ENCODE measurements at places on chromosomes 3 and 15.

DNA sequence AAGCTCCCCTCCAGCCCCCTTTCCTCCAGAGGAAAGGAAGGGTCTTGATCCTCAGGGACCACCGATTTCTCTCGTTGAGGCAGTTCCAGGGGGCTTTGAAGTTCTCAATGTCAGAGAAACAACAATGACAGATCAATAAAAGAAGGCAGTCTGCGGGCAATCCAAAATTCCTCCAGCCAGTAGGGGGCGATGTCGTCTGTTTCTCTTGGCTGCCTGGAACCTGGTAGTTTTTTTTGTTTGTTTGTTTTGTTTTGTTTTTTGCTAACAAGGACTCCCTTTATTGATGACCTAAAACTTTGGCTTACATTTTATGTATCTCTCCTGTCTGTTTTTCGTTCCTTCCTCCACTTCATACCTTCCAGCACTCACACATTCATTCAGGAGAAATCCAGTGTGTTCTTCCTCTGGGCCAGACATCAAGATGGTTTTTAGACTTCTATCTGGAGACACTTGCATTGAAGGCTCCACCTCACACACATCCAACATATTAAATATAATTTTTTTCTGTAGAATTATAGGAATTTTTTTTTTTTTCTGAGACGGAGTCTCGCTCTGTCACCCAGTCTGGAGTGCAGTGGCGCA is 276.6 kb downstream of the RPLP1 start:
- peak; percentile 53 for DNase-seq

DNA sequence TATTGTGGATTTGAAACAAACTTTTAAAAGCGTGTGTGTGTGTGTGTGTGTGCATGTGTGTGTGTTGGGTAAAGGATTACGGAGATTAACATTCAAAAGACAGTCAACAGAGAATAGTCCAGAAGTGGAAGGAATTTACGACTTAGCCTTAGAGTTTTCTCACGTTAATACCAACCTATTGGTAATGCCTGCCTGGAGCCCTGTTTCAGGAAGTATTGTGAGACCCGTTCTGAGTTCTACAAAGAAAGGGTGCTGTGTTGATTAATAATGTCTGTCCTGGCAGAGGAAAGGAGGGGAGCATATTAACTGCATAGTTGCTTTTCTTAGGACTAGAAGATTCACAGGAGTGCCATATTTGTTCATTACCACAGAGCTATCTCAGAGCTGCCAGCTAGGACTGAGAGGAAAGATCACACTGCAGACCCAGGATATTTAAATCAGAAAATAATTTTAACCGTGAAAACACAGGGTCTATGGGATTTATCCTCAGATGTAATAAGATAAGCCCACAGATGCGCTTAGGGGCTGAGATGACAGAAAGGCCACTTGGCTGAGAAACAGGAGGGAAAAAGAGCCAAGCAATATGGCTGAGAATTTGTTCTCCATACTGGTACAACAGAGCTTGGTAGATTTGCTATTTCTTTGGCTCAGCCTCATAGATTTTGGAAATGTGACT is 40.5 kb upstream of the FRMD4B start:
- DNase-seq: no peak

- DNase-seq: no peak
These were observed 69.5 kb upstream of the ETV5 start for GRCh38 chr3:186178412-186178811.

GRCh38 chr15:76973362-76973743 is 21.6 kb upstream of the PSTPIP1 start:
- peak; percentile 54 for DNase-seq

DNA sequence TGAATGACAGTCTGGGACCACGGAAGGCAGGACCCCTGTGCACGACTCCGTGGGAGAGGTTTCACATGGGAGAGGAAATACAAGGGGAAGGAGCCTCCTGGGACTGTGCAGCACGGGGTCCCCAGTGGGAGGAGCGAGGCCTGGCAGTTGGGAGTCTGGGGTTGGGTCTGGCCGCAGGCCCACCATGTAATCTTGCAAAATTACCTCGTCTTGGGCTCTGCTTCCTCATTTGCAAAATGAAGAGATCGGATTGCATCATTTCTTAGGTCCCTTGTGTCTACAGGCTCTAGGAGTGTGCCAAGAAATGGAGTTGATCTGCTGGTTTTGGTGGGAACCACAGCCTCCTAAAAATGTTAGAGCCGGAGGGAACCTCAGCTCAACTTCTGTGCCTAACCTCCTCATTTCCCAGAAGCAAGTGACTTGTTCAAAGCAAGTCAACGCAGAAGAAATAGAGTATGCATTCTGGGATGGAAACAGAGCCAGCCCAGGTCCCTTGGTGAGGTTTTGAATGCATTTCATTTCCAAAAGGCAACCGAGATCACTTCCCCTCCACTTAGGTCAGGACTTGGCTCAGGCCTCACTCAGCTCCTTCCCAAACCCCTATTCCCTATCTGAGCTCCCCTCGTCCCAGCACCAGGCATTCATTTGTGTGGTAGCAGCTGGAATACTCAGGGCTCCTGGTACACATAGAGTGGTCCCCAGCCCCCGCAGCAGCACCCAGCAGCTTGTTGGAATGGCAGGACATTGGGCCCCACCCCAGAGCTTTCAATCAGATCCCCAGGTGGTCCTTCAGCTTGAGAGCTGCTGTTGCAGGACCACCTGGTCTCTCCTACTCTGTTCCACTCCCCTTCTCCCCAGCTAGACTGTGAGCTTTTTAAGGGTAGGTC is 267.7 kb downstream of the XXYLT1 start:
- no peak for DNase-seq

- no peak for DNase-seq
These were observed 5.6 kb upstream of the NCEH1 start for GRCh38 chr3:172716476-172716875.

GRCh38 chr3:12060139-12060845 is 56.1 kb downstream of the SYN2 start:
- no peak for DNase-seq

DNA sequence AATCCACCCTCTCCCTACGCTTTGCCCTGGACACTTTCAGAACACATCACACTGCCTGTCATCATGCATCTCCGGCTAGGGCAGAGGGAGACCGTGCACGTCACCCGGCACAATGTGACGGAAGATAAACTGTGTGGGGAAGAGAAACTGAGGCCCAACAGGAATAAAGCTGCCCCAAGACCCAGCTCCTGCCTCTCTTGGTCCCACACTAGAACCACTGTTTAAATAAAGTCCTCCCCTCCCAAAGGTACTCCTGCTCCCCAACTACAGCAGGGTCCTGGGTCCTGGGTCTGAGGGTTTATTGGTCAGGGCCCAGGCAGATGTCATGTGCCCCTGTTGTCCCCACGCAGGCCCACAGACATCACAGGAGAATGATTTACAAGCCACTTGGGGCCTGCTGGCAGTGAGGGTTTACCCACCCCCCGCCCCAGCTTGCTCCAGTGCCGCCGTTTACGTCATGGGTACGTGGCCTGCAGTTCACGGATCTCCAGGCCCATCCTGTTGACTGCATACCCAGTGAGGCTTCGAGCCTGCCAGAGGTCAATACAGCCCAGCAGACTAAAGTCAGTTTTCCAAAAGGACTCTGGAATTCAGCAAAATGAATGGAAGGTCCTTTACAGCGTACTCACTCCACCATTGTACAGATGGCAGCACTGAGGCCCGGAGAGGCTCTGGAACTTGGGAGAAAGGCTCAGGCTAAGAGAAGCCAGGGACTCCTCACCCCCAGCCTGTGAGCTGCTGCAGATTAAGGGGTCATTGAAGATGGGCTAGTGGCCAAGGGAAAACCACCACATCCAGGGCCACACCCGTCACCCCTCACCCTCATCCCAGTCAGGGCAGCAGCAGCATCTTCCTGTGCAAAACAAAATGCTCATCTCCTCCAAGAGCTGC is 23.2 kb downstream of the ALS2CL start:
- no peak for DNase-seq

- DNase-seq: no peak
These were observed 21.2 kb upstream of the NDN start for GRCh38 chr15:23708332-23708731.

GRCh38 chr3:39415983-39416382 is 9.5 kb downstream of the RPSA start:
- no peak for DNase-seq

DNA sequence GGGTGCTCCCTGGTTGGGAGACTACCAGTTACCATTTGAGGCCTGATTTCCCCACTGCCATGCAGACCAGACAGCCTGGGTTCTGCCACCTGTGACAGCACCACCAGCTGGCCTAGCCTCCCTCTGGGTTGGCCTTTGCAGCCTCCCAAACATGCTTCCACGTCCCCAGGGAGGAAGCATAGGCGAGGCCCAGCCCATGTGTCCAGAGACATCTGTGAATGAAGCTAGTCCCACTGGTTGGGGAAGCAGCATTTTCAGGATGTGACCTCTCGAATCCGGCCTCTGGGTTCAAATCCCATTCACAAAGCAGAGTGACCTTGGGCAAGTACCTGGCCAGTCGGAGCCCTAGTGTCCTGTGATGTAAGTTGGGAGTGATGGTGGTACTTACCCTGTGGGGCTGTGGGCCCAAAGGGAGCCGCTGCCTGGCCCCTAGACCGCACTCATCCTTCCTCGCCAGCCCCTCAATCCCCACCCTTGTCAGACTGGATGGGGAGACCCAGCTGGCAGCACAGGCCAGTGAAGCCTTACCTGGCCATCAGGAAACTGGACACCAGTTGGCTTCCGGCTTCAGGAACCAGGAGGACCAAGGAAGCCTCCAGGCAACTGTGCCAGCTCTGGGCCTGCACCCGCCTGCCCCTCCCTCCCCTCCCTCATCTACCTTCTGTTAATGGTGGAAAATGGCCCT is 6.0 kb downstream of the KLF15 start:
- no peak for DNase-seq

GRCh38 chr3:127209155-127209839 is 16.4 kb downstream of the PRR23E start:
- no peak for DNase-seq

- DNase-seq: no peak
These were observed 10.3 kb downstream of the SEC13 start for GRCh38 chr3:10310578-10310977.

- DNase-seq: no peak
These were observed 46.7 kb downstream of the OXSM start for GRCh38 chr3:25836579-25836978.

GRCh38 chr3:152416808-152417580 is 148.3 kb downstream of the MBNL1 start:
- no peak for DNase-seq

GRCh38 chr15:25092661-25093060 is 137.9 kb downstream of the SNRPN start:
- no peak for DNase-seq

DNA sequence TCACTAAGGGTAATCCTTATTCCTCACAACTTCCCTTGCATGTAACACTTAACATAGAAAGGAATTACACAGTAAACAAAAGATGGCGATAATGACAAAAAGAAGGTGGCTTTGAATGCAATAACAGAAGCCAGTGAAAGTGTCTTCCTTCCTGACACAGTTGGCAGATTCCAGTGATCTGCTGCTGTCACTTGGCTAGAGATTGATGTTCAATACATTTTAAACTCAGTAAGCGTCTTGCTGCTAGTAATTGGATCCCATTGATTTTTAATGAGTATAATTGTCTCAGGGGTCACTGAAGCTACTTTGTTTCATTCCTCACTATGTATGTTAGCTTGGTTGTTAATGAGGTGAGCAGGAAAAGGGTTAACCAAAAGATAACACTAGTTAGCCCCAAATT is 692.7 kb downstream of the NTRK3 start:
- no peak for DNase-seq

GRCh38 chr15:43518197-43518761 is 871 bp downstream of the MAP1A start:
- DNase-seq: no peak

GRCh38 chr3:75303741-75304140 is 360.4 kb upstream of the FRG2C start:
- no peak for DNase-seq

- no peak for DNase-seq
These were observed 15.0 kb downstream of the CACNA2D3 start for GRCh38 chr3:54137311-54137710.

DNA sequence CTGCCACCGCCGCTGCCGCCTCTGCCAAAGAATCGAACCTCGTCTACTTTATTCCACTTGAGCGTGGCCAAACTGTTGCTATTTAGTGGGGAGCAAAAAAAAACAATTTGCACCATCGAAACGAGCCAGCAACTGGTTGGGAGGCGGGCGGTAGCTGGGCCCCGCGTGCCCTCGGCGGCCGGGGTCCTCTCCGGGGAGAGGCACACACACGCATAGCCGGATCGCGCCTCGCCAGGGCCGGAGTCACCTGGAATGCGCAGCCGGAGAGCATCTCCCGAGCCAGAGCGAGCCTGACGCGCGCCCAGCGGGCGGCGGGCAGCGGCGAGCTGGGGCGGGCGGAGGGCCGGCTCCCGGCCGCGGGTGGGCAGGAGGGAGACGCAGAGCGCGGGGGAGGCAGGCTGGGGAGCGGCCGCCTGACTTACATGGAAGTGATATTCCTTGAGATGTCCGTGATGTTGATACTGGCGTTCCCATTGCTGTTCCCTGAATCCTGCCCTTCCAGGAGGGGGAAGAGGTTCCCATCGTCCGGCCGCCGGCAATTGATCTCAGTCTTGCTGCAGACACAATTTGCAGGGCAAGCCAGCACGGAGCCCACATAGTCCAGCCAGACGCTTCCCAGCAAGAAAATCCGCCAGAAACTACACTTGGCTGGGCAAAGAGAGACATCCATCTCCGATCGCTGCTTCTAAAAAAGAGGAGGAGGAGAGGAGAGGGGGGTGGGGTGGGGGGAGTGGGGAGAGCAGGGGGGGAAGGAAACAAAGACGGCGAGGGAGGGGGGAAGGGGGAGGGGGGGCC is 858 bp downstream of the NTRK3 start:
- DNase-seq: no peak

DNA sequence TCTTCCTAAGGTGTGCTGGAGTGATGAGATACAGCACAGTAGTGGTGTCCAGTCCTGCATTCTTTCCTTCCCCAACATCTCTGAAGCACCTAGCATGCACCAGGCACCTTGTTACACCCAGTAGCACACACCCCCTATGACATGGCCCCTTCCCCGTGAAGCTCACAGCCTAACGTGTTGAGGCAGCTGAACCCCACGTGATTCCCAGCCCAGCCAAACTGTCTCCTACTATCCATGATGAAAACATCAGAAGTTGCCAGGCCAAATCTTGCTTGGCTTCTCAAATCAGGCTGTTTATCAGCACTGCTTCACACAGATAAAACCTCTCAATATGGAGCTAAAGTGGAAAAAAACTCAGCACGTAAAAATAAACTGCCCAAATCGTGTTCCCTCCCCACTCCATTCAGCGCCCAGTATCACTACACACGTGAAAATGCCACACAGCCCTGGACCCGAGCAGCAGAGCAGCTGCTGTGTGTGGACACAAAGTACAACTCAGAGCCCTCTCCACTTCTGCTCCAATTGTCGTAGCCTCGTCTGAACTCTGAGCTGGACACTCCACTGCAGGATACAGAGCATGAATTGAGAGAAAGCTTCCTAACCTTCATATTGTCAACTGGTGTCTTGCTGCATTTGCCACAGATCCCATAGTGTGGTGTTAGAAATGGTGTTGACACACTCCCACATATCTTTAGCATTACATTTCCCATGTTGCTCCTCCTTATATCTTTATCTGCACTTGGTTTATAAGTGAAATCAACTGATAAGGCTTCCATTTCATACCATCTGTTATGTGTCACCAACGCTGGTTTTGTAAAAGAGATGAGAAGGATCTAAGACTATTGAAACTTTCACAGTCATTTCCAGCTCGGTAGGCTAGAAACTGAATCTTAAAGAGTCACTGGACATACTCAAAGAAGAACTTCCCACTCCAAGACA is 279.8 kb downstream of the RORA start:
- DNase-seq: no peak
